Caco-2 (cell line): ENCODE measurements at places on chromosomes 7 and 10. TPM values are rescaled to one million over a fixed set of nuclear protein-coding genes. Genes with fewer than 3 reads are reported as not detected.

DNA sequence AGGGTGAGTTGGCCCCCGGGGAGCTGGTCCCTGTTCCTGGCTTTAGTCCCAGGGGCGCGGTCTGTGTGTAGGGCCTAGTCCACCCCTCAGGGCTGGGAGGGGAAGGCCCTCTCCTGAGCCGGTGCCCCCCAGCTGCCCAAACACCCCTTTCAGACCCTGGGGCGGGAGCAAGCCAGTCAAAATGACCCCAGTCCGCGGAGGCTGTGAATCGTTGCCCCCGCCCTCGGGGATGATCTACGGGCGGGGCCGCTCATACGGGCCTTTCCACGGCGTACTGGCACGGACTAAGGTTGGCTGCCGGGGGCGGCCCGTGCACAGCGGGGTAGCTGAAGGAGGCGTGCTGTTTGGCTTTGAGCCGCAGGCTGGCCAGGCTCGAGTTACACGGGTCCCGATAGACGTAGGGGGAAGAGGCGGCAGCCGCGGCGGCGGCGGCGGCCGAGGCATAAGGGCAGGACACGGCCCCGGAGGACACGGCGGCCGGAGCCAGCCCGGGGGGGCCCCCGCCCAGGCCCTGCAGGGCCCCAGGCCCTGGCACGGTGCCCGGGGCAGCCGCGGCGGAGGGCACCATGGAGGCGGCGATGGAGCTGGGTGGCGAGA is 4.3 kb downstream of the ELOVL3 start:
- no peak overlapping the region for H3K27ac ChIP-seq
- peaks cover 19% of the 10 kb centered on the region for H3K4me1 ChIP-seq
- H3K36me3 ChIP-seq = no peaks in the 10 kb centered on the region; the same call in 1 of the 2 replicates
- H3K27me3 ChIP-seq = peaks cover 1% of the 10 kb centered on the region; the same call in 1 of the 2 replicates
- peak overlapping the region; percentile 47 for H3K4me3 ChIP-seq
- DNase-seq = no peak

DNA sequence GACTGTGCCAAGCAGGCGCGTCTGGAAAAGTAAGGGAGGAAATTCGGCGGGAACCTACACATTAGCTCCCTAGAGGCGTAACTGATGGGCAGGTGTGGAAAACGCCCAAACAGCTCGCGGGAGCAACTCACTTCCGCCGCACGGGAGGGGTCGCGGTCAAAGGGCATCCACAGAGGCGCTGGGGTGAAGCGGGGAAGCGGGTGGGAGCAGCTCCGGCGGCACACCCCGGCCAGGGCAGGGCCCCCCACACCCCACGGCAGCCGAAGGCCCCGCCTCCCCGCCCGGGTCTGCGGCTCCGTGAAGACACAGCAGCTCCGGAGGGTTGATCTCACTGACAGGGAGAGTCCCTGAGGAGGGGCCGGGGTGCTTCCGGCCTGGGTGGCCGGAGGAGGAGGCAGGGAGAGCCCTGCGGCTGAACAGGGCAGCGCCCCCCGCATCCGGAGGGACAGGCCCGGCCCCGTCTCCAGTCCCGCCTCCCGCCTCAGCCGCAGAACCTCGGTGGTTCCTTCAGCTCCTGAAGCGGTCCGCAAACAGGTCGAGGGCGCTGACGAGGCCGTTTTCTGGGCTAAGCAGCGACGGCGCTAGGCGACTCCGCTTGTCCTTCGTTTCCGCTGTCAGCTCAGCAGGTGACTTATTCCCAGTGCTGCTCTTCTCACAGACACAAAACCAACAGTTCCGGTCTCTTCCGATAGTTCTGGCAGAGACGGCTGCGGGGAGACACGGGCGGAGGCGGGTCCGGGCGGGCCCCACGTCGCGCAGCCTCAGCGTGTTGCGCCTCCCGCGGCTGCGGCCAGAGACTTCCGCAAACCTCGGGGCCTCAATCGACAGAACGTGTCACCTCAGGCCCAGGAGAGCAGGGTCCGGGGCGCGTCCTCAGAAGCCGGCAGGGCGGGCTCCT is 276.1 kb downstream of the DNAJB6 start:
- H3K4me1 ChIP-seq = peaks cover 6% of the 10 kb centered on the region
- H3K27ac ChIP-seq = peak overlapping the region; percentile 76
- DNase-seq = peak; percentile 64
- no peaks in the 10 kb centered on the region for H3K36me3 ChIP-seq
- no peaks in the 10 kb centered on the region for H3K27me3 ChIP-seq
- H3K4me3 ChIP-seq = peak overlapping the region; percentile 50

- peak; percentile 20 for DNase-seq
- H3K36me3 ChIP-seq = no peaks in the 10 kb centered on the region
- no peaks in the 10 kb centered on the region for H3K27me3 ChIP-seq
- H3K27ac ChIP-seq = no peak overlapping the region
Measured at GRCh38 chr10:61164458-61165160, 220.6 kb upstream of the RHOBTB1 start.

- H3K36me3 ChIP-seq = peaks cover 3% of the 10 kb centered on the region
- no peaks in the 10 kb centered on the region for H3K4me1 ChIP-seq
- H3K27ac ChIP-seq = no peak overlapping the region
- H3K27me3 ChIP-seq = no peaks in the 10 kb centered on the region
Measured at GRCh38 chr7:6438427-6438826, 9.3 kb downstream of the DAGLB start.

GRCh38 chr7:101436221-101436735 is 73.6 kb downstream of the COL26A1 start:
- H3K27ac ChIP-seq = peak overlapping the region; percentile 21
- no peaks in the 10 kb centered on the region for H3K36me3 ChIP-seq
- peaks cover 4% of the 10 kb centered on the region; the same call in 1 of the 2 replicates for H3K4me1 ChIP-seq

The PIK3AP1 gene
- 1.6 and 2.4 TPM in 2 replicates for total RNA-seq

The CCDC7 gene
- total RNA-seq = 0.72 and 1.2 TPM in 2 replicates

The FAM24A gene
- total RNA-seq = not detected in 2 replicates
